Muscle of arm (tissue), 14 donors: ENCODE measurements at places on chromosomes 7 and 10. TPM values are rescaled to one million over a fixed set of nuclear protein-coding genes. Genes with fewer than 3 reads are reported as not detected.

TECPR1 gene
- 26.7 TPM for polyA plus RNA-seq

CDHR3 gene
- polyA plus RNA-seq, result 9.7 TPM

CLDN4 gene
- polyA plus RNA-seq, result 11.9 TPM

OPN4 gene
- 1.3 TPM for polyA plus RNA-seq

TSPAN12 gene
- polyA plus RNA-seq, result 83.9 TPM

DGKI gene
- polyA plus RNA-seq, result not detected

OR2A12 gene
- not detected for polyA plus RNA-seq

PON3 gene
- 8.4 TPM for polyA plus RNA-seq

CHST15 gene
- polyA plus RNA-seq, result 21.0 TPM

ITIH2 gene
- polyA plus RNA-seq, result 10.8 TPM

MRLN gene
- polyA plus RNA-seq, result 191 TPM

ELFN1 gene
- 5.4 TPM for polyA plus RNA-seq

ADARB2 gene
- not detected for polyA plus RNA-seq

CYP2C19 gene
- 14.2 TPM for polyA plus RNA-seq

COBL gene
- 159 TPM for polyA plus RNA-seq

CHAT gene
- polyA plus RNA-seq, result not detected

BCL7B gene
- not detected for polyA plus RNA-seq

MINDY3 gene
- polyA plus RNA-seq, result 45.1 TPM

SUN3 gene
- polyA plus RNA-seq, result not detected

FXYD4 gene
- polyA plus RNA-seq, result 0.93 TPM

POLR2J2 gene
- not detected for polyA plus RNA-seq

PRKAG2 gene
- not detected for polyA plus RNA-seq

PDE6C gene
- polyA plus RNA-seq, result 0.79 TPM

FAM237B gene
- polyA plus RNA-seq, result not detected

MMP21 gene
- polyA plus RNA-seq, result 0.49 TPM

HPSE2 gene
- polyA plus RNA-seq, result not detected

LRRC4 gene
- polyA plus RNA-seq, result 3.6 TPM

MYOF gene
- polyA plus RNA-seq, result 38.5 TPM

CADPS2 gene
- polyA plus RNA-seq, result not detected

SLC18A2 gene
- polyA plus RNA-seq, result 0.12 TPM

ITPRIP gene
- polyA plus RNA-seq, result 16.0 TPM

WEE2 gene
- polyA plus RNA-seq, result 0.11 TPM

BRAT1 gene
- 15.4 TPM for polyA plus RNA-seq

CYP26C1 gene
- polyA plus RNA-seq, result not detected

GDF2 gene
- not detected for polyA plus RNA-seq

BEND7 gene
- polyA plus RNA-seq, result 7.8 TPM

CTNNA3 gene
- polyA plus RNA-seq, result not detected

PNLIPRP3 gene
- not detected for polyA plus RNA-seq

AVPI1 gene
- 6.4 TPM for polyA plus RNA-seq

EIF4H gene
- 240 TPM for polyA plus RNA-seq

CXCL12 gene
- polyA plus RNA-seq, result 244 TPM

UNCX gene
- polyA plus RNA-seq, result not detected

CYP17A1 gene
- polyA plus RNA-seq, result 0.57 TPM

NPFFR1 gene
- 0.04 TPM for polyA plus RNA-seq

GTF2I gene
- polyA plus RNA-seq, result 146 TPM

LRRD1 gene
- polyA plus RNA-seq, result 0.64 TPM

TMEM140 gene
- 9.7 TPM for polyA plus RNA-seq

NPY gene
- 25.8 TPM for polyA plus RNA-seq

LIPK gene
- not detected for polyA plus RNA-seq

FAM25C gene
- polyA plus RNA-seq, result not detected

TMEM273 gene
- 6.8 TPM for polyA plus RNA-seq

IFRD1 gene
- polyA plus RNA-seq, result 32.6 TPM

SLC26A4 gene
- 1.5 TPM for polyA plus RNA-seq

CRHR2 gene
- polyA plus RNA-seq, result 8.0 TPM
